ENCODE measurements at places on chromosomes 1 and 21.

GRCh38 chr1:167328816-167329483, 108.3 kb downstream of the POU2F1 start:
- DNase-seq, result no peak

- DNase-seq, result peak; percentile 35
Measured at GRCh38 chr1:1004780-1005697, 5.1 kb upstream of the HES4 start.

DNA sequence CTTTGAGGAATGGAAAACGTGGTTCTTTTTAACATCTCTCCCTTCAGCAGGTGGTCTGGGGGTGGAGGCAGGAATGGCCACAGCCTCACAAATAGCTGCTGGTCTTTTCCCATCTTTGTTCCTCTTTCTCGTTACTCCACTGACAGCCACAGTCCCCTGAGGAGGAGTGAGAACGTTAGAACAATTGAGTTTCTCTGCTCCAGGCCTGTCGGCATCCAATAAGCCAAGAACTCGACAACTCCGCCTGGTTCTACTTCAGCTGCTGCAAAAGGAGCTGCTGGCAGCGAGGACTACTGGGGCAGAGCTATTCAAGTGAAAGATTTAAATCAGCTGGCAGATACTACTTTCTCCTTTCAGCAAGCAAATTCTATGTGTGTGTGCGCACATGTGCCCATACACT, 169.5 kb upstream of the GALNT2 start:
- no peak for DNase-seq

GRCh38 chr1:27598902-27599528, 4.9 kb downstream of the AHDC1 start:
- peak; percentile 79 for DNase-seq

- DNase-seq, result no peak
Measured at GRCh38 chr1:26317612-26318337, at the start of gene CD52. CD52 (plus strand) TSS chr1:26317958; CDS start chr1:26318018, 60 bp downstream.

DNA sequence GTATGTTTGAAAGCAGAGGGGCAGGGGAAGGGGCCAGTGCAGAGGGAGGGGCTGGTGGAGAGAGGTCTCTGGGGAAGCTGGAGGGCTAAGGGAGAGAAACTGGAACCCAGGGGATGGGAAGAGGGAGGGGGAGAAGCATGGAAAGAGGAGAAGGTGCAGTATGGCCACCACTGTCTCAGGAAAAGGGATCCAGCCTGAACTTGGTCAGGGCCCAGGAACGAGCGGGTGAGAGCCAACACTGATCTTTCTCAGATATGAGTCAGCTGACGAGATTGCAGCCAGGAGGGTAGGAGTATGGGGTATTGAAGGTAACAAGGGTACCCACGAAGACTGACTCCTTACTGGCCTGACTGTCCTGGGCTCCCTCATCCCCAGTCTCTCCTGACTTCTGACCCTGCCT, 18.0 kb downstream of the TIE1 start:
- no peak for DNase-seq

DNA sequence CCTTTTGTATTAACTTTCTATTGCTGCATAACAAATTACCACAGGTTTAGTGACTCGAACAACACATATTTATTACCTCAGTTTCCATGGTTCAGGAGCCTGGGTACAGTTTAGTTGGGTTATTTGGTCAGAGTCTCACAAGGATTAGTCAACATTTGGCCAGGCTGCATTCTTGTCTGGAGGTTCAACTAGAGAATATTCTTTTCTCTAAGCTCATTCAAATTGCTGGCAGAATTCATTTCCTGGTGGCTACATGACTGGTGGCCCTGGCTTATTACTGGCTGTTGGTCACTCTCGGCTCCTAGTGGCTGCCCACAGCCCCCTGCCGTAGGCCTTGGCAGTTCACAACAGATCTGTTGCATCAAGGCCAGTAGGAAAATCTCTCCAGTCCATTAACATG, 81.1 kb upstream of the ADAR start:
- no peak for DNase-seq

DNA sequence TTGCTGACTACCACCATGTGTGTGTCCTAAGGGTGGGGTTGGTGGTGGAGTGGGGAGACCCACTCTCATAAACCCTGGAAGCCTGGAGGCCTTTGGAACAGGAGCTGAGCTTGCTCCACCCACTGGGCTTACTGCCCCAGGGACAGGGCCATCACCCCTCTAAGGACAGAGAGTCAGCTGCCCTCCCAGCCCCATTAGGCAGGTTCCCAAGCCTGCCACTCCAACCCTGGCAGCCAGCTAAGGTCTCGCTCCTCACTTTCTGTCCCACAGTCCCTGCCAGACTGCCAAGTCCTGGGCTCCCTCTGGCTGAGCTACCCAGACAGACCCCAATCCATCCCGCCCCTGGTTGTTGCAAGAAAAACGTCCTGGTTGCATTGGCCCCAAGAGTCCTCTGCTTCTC, 3.8 kb downstream of the NT5C1A start:
- DNase-seq, result no peak

DNA sequence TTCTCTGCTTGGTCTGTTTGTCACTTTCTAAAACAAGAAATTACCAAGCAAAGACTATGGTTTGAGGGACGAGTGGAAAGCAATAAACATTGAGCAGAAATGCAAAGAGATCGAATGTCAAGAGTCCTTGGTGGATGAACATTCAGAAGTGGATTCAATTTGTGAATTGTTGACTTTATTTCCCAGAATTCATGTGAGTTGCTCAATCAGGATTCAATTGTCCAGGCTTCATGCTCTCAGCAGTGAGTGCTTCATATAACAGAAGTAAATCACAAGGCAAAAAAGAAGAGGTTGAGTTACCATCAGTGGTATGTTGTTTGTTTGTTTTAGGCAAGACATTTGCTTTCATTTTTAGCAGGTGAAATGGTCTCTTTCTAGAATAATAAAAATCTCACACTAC, 31.9 kb downstream of the NGF start:
- no peak for DNase-seq

DNA sequence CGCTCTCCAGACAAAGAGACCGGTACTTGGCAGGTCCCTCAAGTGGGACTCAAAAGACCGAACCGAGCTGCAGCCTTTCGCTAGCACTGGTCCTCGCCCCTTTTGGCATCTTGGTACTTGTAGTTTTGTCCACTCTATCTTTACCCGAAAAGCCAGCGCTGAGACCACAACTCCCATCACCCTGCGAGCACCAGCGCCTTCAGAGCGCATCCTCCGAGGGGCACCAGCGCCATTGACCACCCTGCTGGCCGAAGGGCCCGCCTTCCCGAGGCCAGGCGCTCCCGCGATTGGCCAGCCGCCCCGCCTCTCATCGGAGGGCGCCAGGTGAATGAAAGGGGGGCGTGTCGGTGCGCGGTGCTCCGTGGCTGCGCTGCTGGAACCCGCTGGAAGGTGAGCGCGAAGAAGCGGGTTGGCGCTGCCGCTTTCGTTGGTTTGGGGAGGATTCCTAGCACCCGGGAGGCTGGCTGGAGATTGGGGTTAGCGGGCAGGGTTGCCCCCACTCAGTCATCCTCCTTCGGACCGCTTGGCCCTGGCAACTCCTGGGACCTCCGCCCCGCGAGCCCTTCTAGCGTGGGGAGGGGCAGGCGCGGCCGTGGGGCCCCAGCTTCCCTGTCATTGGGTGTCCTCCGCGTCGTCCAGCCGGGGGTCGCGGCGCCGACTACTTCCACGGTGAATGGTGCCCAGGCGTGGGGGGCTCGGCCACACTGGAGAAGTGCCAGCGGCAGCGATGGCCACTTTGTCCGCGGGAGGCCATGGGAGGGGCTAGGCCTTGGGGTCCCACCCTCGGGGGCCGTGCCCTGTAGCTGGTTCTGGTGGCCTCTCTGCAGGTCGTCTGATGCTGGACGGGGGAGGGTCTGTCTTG, at the start of gene ZBTB8B:
ZBTB8B (plus strand) TSS at position 357 of the 862 bp plus-strand sequence. CDS start 5,553 bp downstream, outside the sequence.
- peak; percentile 68 for DNase-seq

DNA sequence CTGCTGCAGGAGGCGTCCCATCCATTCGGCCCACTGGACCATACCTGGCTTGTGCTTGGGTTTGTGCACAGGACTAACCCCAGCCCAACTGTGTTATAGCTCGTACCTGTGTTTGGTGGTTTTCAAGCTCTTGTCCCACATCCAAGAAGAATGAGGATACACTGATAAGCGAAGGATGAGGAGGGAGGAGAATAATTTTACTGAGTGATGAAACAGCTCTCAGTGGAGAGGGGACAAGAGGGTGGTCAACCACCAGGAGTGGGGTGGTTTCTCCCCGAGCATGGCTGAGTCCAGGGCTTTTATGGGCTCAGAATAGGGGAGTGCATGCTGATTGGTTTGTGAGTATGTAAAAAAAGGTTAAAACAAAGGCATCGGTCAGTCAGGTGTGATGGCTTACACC, 12.1 kb upstream of the USP48 start:
- DNase-seq, result no peak

DNA sequence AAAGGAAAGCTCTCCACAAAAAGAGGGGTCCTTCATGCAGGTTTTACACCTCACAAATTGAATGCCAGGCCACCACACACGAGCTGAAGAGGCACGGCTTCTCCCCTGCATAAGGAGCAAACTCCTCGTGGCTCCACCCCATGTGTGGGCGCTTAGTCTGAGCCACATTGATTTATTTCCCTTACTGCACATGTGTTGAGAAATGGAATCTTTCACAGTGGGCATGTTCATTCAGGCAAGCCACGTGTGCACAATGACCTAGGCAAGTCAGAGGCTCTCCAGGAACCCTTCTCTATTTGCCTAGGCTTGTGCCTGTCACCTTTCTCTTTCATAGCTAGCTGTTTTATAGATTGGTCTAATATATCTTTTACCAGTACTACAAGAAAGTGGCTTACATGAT, 120.5 kb downstream of the LTN1 start:
- no peak for DNase-seq

DNA sequence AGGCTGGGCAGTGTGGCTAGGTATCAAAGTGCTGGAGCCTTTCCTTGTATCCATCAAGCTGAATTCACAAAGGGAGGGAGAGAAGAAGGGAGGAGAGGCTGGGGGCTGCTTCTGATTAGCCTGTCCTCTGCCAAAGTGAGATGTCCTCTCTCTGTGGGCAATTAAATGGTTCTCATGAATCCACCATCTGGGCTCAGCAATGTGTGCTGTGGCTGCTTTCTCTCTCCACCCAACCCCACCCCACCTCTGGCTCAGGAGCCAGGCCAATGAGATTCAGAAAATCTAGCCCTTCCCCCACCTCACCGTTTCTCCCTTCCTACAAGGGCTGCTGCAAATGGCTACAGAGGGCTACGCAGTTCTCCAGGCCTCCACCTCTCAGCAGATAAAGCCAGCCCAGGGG, 154.6 kb downstream of the TENT5C start:
- DNase-seq, result no peak

- peak; percentile 21 for DNase-seq
Measured at GRCh38 chr1:201361652-201362504, 15.6 kb downstream of the TNNT2 start.

GRCh38 chr1:26666855-26667254, 29.0 kb upstream of the ARID1A start:
- no peak for DNase-seq

DNA sequence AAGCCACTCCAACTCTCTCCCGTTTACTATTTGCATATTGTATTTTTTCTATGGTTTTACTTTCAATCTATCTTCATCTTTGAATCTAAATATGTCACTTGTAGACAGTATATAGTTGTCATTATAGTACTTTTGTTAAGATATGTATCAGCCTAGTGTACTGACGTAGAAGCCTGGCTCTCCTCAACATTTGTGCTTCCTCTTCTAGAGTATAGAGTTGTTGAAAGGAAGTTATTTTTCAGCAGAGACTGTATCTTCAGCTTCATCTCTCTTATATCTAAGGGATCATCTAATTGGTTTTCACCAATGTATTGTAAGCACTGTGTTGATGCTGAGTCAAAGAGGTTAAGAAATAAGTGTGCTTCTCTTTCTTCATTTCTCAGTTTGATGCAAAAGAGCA, 192.8 kb downstream of the LMO4 start:
- DNase-seq, result no peak

DNA sequence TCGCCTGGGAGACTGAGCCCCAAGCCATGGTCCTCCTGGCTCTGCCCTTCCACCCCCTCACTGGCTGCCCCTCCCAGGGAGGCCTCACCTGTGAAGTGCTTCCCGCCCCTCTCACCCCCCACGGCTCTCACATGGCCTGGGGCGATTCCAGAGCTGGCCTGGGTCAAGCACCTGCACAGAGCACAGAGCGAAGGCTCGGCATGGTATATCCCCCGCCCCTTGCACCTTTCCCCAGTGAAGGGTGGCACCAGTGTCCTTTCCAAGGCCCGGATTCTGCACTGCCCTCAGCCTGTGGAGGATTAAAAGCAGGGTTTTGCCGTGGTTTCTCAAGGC, 1.1 kb upstream of the AJAP1 start:
- no peak for DNase-seq

DNA sequence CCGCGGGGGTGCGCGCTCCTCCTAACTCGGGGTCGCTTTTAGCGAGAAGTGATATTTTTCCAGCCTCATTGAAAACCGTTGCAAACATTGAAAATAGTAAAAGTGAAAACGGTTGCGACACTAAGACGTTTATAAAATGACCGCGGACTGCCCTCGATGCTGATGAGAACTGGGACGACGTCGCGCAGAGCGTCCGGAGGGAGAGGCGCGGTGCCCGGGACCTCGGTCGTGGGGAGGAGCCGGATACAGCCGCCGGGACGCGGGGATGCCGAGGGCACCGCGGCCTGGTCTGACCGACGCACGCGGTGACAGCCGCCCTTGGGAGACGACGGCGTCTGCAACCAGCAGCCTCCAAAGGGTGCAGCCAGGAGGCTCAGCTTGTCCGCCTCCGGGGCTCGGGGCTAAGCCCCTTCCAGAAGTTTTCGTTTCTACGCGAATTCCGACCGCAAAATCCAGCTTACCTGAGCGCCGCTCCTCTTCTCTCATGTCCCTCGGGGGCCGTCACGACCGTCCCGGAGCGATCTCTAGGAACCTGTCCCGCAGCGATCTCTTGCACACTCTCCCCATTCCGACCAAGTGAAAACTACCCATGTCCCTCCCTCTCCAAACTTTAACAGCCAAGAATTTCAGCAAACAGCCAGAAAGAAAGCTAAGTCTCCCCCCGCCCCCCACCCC, 144.4 kb upstream of the ETS2 start:
- DNase-seq, result no peak

DNA sequence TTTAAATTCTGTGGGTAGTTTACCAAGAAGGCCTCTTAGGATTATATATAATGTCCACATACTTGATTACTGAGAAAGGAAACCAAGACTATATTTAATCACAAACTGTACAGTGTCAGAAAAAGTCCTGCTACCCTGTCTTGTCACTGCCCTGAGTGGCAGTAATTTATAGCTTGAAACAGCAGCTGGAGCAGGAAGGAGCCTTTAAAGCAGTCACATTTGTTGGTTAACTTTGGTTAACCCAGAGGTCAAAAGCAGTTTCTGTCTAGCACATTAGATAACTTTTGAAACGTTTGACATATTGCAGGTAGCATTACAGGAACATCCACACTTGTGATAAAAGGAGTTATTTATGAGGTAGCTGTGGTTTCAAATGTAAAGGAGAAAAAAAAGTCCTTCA, 161.7 kb downstream of the ROR1 start:
- no peak for DNase-seq

All from astrocyte of the spinal cord (primary cell).